Urothelium cell line (cell line): ENCODE measurements at places on chromosomes 6 and 20.
A peak's percentile ranks its signal among the peaks of the same experiment; 100 is the strongest.

DNA sequence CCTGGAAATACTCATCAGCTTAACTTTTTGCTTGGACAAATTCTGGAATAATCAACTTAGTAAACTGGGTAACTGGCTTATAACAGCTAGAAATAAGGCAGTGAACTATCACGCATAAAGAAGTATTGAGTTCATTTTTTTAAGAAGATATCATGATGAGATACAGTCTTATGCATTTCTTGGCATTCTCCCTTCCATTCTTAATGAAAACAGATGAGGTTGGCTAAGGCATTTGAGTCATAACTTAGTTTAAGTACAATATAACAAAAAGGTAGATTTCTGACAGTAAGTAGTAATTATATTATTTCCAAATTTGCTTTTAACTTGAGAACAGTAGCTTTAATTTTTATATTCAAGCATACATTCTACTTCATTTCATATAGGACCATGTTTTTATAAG lies 56.1 kb downstream of the SAMD5 start:
- DNase-seq, result no peak

- no peak for DNase-seq
These were observed 97.0 kb downstream of the KCNB1 start for GRCh38 chr20:49385465-49385864.

GRCh38 chr6:30752157-30752927 lies 8.0 kb upstream of the IER3 start:
- peak; percentile 93 for DNase-seq

- no peak for DNase-seq
These were observed 134.4 kb downstream of the ERMARD start for GRCh38 chr6:169885831-169886230.

DNA sequence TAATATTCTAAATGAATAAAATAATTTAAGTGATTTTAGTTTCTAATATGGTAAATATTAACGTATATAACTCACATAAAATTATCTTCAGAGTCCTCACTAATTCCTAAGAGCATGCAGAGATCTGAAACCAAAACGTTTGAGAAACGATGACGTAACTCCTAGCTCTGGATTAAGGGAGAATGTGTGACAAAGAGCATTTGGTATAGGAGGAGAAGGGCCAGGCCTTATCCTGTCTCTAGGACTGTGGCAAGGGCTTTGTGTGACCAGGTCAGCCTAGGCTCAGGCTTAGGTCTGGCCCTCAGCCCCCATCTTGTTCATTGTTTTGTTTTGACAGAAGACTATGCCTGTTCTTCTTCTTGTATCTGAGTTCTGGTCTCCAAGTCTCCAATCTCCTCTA lies 19.2 kb upstream of the POLR1H start:
- no peak for DNase-seq

DNA sequence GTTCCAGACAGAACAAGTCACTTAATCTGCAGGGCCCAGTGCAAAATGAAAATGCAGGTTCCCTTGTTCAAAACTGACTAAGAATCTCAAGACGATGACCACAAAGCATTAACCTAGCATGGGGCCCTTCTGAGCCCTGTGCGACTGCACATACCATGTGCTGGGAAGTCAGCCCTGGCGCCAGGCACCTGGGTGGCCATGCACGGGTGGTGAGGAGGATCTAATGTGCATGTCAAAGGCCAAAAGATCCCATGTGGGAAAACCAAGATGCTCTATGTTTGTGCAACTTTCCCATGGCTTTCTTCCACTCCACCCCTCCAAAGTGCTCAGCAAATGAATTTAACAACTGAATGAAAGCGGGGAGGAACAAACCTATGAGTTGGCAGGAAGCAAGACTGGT lies 33.5 kb upstream of the NXT1 start:
- no peak for DNase-seq

GRCh38 chr6:37005061-37005810 lies at the start of gene FGD2:
TSS of gene FGD2 (plus strand) at chr6:37005655. CDS start at chr6:37005818, 163 bp downstream.
- no peak for DNase-seq

DNA sequence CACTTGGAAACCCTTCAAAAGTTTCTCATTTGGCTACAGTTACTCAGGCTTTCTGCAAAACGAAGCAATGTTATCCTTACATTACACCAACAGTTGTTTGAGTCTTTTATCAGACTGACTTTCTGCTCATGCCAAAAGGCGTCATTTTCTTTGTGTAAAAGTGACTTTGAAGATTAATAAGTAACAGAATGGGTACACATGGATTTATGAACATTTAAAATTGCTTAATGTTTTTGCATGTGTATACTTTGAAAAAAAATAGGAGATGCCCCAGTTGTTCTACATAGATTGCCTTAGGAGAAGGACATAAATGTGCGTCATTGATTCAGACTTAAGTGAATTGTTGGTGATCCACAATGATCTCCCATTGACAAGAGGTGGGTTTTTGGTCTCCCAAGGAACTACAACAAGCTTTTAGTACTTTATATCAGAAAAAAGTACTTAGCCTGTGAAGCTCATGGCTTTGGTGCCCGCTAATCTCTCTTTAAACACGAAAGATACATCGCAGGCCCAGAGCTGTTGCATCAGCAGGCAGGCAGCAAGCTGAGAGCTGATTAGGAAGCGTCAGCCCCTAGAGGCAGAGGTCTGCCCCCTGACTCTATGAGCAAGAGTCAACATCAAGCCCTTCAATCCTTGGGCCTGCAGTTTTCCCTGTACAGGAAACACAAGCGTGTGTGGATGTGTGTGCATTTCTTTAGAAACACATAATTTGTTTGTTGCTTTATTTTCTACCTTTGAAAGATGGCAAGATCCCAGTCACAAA lies 45.9 kb downstream of the SLC22A3 start:
- DNase-seq, result no peak

GRCh38 chr20:53940360-53940702 lies 130.1 kb downstream of the BCAS1 start:
- no peak for DNase-seq

GRCh38 chr20:12028771-12029170 lies 111.1 kb downstream of the BTBD3 start:
- no peak for DNase-seq

- peak; percentile 78 for DNase-seq
These were observed 116.5 kb downstream of the TCP11 start for GRCh38 chr6:35024551-35025054.

GRCh38 chr6:168928012-168928411 lies 325.6 kb downstream of the THBS2 start:
- no peak for DNase-seq

GRCh38 chr6:1869308-1869707 lies 259.6 kb downstream of the FOXC1 start:
- no peak for DNase-seq

DNA sequence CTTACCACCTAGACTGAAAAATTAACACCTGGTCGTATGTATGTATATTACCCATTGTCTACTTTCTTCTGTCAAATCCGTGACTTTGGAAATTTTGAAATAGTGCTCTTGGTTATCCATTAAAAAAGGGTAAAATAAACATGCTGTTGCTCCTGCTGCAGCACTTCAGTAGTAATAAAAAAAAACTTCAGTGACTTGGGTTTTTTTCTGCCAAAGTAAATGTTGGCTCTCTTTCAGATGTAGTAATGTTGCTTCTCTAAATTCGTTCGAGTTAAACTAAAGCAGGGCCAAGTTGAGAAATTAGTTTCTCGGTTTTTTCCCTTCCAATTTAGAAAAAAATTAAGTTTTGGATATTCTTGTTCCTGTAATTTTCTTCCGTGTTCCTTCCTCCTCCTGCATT lies 34.2 kb downstream of the JARID2 start:
- DNase-seq, result no peak

DNA sequence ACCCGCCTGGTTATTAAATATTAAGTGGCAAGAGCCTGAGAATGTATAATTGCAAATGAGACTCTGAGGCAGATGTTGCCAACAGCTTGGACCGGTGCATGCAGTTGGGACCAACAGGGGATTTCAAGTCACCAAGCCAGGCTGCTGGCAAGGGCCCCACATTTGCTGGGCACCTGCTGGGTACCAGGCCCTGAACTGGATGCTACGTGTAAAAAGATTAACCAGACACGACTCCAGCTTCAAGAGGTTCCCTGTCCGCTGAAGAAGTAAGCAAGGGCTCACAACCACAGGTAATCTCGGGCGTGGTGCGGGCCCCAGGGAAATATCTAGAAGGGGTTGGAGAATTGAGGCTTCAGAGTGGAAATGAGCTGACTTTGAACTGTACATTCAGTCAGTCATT lies 13.2 kb upstream of the SIRPA start:
- DNase-seq, result no peak

- DNase-seq, result peak; percentile 84
These were observed 24.6 kb upstream of the GTSF1L start for GRCh38 chr20:43751167-43752050.

GRCh38 chr6:48098923-48099322 lies 12.1 kb downstream of the PTCHD4 start:
- DNase-seq, result no peak

GRCh38 chr6:119308991-119309657 lies 40.4 kb downstream of the MAN1A1 start:
- no peak for DNase-seq

DNA sequence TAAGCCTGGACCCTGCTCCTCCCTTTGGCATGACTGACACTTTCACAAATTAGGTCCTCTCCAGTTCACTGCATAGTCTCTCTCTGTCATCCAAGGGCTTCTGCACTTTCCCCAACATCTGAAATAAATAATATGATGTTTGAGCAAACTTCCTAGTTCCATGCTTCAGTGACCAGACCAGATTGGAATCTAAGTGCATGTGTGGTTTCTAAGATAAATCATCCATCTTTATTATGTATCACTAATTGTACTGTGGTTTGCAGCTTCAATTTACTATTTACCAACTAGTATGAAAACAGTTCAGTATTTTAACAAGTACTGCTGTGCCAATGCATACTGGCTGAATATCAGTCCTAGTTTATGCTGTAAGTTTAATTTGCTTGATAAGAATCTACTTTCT lies 18.7 kb downstream of the SESN1 start:
- no peak for DNase-seq

- no peak for DNase-seq
These were observed 201.8 kb upstream of the LRFN2 start for GRCh38 chr6:40788661-40789655.
